Germinal center (tissue), 1 donor: ENCODE measurements at places on chromosomes 13 and 19.

DNA sequence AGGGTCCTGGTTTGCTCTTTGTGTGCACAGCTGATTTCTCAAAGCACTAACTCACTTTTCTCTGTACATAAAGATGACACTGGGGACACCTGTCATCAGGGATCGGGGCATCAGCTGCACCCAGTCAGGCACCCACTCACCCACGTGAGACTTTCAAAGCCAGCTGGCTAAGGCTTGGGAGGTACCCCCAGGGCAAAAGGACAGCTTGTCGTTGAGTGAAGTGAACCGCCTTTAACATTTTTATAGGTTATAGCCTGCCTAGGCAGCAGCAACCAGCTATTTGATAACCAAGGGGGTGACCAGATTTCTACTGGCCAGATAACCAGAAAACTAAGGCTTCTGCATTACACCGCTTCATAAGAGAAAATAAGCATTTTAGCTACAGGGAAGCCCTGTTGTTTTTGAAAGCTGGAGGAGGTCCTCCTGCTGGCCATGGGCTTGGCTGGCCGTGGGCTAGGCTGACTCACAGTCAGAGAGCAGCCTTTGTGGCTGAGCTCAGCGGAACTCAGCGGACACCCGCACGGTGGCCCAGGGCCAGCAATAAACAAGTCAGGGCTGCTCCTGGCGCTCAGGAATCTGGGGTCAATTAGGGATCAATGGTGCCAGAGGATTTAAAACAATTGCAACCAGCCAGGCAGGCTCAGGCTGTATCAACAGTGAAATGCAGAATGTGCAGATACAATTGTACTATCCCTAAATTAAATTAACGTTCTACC lies 57.1 kb downstream of the ALOX5AP start:
- DNase-seq: no peak

DNA sequence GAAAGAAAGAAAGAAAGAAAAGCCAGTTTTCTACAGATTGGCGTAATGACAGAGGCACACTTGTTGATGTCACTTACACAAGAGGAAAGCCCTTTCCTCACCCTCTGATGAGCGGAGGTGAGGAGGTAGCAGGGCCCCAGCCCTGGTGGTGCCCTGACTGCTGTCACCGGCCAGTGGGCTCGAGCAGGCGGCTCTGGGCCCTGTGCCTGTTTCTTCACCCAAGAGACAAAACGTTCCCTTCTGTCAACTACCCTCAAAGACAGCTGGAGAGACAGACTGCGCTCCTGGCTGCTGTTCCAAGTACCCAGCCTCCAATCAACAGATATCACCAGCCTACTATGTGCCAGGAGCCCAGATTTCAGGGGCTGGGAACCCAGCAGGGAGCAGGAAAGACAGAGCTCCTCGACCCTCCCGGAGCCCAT lies 10.1 kb downstream of the EPS15L1 start:
- no peak for DNase-seq

- DNase-seq: no peak
These were observed 1.4 kb downstream of the RETN start for GRCh38 chr19:7670150-7670783.

DNA sequence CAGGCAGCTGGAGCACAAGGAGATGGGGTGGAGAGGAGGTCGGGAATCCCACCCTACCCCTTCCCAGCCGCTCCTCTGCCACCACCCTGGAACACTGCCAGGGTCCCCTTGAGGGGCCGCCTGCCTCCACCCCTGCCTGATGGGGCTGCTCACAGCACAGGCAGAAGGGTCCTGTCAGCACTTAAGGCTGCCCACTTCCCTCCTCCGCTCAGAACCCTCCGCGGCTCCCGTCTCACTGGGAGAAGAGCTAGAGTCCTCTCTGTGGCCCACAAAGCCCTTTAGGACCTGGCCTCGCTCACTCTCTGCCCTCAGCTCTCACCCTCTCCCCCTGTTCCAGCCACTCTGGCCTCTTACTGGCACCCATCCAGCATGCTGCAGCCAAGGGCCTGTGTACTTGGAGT lies 3.4 kb upstream of the POLD1 start:
- no peak for DNase-seq

DNA sequence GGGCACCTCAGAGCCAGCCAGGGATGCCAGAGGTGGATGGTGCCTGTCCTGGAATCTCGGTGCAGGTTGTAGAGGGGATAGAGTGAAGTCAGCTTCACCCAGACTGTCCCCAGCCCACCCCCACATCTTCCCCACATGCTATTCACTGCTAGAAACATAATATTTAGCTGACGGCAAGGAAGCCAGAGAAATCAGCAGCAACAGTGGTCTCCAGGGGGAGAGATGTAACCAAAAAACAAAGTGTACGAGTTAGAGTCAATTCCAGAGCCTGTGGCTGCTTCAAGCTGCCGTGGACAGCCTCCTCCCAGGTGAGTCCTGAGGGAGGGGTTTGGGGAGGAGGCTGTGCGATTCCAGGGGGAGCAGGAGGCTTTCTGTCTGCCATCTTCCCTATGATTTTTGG lies 97.6 kb downstream of the ZNF536 start:
- no peak for DNase-seq

- DNase-seq: no peak
These were observed 164.7 kb downstream of the KATNAL1 start for GRCh38 chr13:30142486-30143211.

DNA sequence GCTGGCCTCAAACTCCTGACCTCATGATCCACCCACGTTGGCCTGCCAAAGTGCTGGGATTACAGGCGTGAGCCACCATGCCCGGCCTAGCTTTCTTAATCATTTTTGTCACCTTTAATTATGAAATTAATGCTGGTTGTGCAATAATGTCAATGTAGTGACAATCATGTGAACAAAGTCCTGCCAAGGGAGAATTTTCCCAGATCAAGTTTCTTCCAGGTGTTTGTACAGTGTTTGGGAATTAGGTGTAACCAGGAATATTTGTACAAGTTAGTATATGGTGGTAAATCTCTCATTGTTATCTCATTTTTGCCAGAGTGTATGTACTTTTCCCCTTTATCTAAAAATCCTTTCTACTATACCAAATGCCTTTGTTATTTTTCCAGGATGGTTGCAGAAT lies 171.1 kb downstream of the UGGT2 start:
- no peak for DNase-seq

- DNase-seq: no peak
These were observed 33.0 kb downstream of the OLFM2 start for GRCh38 chr19:9903336-9903735.

DNA sequence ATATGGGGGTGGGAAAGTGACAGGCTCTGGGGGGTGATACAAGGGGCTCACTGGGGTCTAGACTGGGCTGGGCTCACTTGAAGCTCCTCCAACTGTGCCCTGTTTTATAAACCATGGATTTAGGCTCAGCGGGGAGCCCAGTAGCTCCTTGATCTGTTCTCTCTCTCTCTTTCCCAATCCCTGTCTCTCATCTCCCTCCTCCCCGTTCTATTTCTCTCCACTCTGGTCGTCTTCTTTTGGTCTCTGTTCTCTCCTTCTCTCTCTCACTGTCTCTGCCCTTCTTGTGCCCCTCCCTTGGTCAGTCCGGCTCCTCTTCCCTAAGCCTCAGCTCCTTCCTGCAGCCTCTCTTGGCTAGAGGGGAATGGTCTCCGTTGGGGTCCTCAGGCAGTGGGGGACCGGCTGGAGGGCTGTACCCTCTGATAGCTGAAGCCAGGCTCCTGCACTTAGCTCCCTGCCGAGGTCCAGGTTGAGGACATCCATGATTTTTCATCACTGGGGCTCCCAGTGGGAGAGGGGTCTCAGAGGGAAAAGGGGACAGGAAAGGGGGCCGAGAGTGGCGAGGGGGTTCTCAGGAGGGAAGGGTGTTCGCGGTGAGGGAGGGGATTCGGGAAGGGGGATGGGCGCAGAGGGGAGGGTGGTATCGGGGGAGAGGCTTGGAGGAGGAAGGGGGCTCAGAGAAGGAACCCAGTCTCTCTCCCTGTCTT lies 8.5 kb downstream of the UNC13A start:
- DNase-seq: no peak

DNA sequence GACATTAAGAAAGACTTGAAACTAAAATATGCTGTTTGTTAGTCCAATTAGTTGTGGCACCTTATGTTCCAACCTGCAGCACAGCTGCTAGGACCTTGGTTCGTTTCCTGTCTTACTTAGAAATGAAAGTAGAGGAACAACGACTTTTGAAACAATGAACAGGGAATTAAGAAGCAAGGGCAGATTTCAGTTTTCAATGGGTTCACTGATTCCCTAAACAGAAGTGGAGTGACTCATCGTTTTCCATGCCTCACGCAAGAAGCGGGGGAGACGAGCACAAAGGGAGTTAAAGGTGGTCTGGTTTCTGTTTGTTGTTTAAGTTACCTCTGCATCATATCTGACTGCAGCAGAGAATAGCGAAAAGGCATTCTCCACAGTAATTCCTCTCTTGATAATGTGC lies 44.8 kb downstream of the PHF11 start:
- no peak for DNase-seq

GRCh38 chr19:16969135-16969534 lies 57.5 kb downstream of the CPAMD8 start:
- no peak for DNase-seq

DNA sequence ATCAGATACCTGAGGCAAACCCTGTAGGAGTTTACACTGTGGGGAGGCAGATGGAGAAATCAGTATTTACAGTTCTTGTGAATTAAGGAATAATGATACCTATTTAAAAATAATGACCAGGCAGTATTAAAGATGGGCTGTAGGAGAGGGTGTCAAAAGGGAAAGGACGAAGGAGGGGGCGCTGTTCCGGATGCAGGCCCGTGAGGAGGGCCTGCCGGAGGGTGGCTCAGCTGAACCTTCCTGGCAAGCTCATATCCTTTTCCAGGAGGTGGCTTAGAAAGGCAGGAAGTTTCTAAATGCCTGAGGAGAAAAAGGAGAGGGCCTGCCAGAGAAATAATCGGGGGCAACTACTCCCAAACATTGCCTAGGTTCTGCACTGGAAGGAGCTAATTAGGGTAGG lies 46.6 kb downstream of the MBNL2 start:
- DNase-seq: no peak

DNA sequence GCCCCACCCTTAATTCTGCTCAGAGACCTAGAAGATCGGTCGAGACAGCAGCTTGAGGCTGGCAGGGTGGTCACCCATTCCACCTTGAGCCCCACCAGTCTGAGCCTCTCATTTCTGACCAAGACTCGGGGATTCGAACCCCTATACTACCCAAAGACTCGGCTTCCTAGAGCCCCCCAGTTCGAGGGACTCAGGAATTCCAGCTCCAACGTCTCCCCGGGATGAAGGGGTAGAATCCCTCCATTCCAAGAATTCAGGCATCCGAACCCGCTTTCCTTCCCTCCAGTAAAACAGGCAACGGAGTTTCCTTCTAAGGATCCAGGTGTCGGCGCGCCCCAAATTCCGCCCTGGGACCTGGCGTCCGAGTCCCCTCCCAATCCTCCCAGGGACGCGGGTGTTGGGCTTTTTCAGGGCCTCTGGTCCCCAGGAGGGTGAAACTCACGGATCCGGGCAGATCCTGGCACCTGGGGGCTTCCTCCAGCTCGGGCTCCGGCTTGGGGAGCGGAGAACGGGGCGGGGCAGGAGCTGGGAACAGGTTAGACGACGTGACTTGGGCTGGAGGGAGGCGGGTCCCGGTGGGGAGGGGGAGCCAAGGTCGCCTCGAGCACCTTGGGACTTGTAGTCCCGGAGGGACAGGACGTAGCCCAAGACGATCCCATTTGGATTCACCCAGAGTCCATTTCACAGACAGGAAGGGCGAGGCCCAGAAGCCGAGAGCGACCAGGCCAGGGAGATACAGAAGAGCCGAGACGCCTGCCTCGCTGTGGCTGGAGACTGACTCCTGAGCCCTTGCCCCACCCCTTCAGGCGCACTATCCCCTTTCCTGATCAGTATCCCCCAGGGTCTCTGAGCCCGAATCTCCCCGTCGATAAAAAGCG lies at the start of gene PPP1R13L:
TSS of gene PPP1R13L (minus strand) at position 513 of the 878 bp plus-strand sequence. CDS start 6,751 bp downstream, outside the sequence.
- peak; percentile 51 for DNase-seq

DNA sequence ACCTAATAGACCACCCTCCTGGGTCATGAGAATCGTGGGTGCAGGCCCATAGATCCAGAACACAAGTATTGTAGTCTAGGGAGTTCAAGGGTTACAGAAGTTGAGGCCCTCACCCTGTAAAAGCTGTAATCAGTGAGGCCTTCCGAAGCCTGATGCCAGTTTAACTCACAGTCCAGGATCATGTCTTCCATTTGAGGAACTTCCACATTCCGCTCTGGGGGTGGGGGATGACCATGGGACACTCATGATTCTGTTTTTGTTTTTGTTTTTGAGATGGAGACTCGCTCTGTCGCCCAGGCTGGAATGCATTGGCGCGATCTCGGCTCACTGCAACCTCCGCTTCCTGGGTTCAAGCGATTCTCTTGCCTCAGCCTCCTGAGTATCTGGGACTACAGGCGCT lies 1.7 kb upstream of the RASIP1 start:
- DNase-seq: no peak

DNA sequence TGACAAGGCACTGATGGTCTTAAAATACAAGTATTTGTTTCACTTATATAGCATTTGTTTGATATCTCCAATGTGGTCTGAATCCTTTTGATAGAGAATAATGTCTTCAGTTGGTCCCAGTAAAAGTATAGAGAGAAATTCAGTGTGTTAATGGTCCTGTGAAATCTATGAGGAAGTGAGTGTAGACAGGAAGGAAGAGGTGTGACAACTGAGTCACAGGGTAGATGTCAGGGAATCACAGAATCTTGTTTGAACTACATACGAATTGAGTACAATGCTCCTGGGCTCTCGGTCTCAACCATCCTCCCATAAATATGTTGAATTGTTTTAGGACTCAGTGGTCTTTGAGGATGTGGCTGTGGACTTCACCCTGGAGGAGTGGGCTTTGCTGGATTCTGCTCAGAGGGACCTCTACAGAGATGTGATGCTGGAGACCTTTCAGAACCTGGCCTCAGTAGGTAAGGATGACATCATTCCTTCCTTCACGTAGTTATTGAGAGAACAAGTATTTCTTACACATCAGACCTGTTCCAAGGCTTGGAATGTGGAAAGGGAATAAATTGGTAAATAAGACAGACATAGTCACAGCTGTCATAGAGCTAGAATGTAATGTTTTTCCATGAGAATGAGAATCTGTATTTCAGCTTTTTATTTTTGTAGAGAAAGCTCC lies 9.1 kb downstream of the ZNF555 start:
- DNase-seq: no peak

- DNase-seq: no peak
These were observed 21.0 kb downstream of the DHX34 start for GRCh38 chr19:47370045-47370611.

- DNase-seq: no peak
These were observed 7.0 kb downstream of the HIF3A start for GRCh38 chr19:46303691-46304397.

GRCh38 chr13:106961216-106961615 lies 393.3 kb upstream of the ARGLU1 start:
- DNase-seq: no peak

- no peak for DNase-seq
These were observed 26.2 kb downstream of the TMED1 start for GRCh38 chr19:10809651-10810285.

GRCh38 chr19:2679439-2679838 lies 23.1 kb downstream of the GNG7 start:
- no peak for DNase-seq

GRCh38 chr19:5002143-5002542 lies 33.2 kb downstream of the KDM4B start:
- DNase-seq: no peak

- DNase-seq: no peak
These were observed 1069.5 kb downstream of the DIAPH3 start for GRCh38 chr13:59094181-59094580.

GRCh38 chr13:21219036-21219381 lies 42.6 kb downstream of the MRPL57 start:
- DNase-seq: no peak

- no peak for DNase-seq
These were observed 85.4 kb upstream of the SLC15A1 start for GRCh38 chr13:98837896-98838295.

GRCh38 chr19:28687296-28687695 lies 525.7 kb downstream of the UQCRFS1 start:
- DNase-seq: no peak
